Dermis microvascular lymphatic vessel endothelial cell (primary cell): ENCODE measurements at places on chromosomes 4 and X. TPM values are rescaled to one million over a fixed set of nuclear protein-coding genes. Genes with fewer than 3 reads are reported as not detected.

TMPRSS11D gene
- under 0.01 and 0.13 TPM in 2 replicates for total RNA-seq

ACOX3 gene
- 19.4 and 23.1 TPM in 2 replicates for total RNA-seq

DCK gene
- total RNA-seq = 17.7 and 20.2 TPM in 2 replicates

CLCN4 gene
- total RNA-seq = 5.4 and 6.3 TPM in 2 replicates

F8A2 gene
- total RNA-seq = not detected in 2 replicates

MAGEB10 gene
- total RNA-seq = not detected in 2 replicates

PAGE4 gene
- total RNA-seq = not detected in 2 replicates

PRR32 gene
- not detected in 2 replicates for total RNA-seq

DRP2 gene
- under 0.01 and 0.13 TPM in 2 replicates for total RNA-seq

CYTL1 gene
- total RNA-seq = 41.8 and 46.0 TPM in 2 replicates

ARHGAP6 gene
- total RNA-seq = 0.39 and 0.76 TPM in 2 replicates

GIMD1 gene
- total RNA-seq = not detected in 2 replicates

GRCh38 chr4:167873496-167873895 lies 218.8 kb upstream of the ANXA10 start:
- no peak for DNase-seq

DNA sequence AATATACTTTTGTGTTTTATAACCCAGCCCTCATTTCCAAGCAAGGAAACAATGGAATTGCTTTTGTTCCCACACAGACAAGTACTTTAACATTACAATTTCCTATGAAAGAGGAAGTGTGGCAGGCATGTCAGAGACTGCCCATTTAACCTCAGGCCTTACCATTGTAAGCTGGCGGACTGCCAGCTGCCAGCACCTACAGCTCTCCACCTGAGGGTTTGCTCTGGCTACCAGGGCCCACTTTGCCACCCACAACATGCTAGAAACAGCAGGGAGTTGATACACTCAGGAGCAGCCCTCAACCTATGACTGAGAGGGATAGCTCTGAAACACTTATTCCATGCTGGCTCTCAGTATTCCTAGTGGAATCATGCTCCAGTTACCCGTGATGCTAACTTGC lies 152.3 kb upstream of the PRDX4 start:
- DNase-seq = no peak

DNA sequence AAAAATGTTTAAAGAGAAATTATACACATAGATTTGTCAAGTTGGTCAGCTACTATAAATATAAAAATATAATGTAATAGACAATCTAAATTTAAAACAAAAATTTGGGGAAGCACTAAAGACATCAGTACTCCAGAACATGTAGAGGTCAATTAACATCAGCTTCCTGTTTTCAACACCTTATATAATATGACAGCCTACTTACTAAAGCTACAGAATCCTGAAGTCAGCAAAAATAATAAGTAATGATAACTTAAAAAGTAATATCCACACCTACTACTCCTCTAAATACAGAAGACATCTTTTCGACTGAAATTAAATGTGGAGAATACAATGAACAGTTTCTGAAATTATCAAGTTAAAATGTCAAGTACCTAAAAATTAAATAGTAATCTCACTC lies 118.6 kb downstream of the LRBA start:
- DNase-seq = no peak

DNA sequence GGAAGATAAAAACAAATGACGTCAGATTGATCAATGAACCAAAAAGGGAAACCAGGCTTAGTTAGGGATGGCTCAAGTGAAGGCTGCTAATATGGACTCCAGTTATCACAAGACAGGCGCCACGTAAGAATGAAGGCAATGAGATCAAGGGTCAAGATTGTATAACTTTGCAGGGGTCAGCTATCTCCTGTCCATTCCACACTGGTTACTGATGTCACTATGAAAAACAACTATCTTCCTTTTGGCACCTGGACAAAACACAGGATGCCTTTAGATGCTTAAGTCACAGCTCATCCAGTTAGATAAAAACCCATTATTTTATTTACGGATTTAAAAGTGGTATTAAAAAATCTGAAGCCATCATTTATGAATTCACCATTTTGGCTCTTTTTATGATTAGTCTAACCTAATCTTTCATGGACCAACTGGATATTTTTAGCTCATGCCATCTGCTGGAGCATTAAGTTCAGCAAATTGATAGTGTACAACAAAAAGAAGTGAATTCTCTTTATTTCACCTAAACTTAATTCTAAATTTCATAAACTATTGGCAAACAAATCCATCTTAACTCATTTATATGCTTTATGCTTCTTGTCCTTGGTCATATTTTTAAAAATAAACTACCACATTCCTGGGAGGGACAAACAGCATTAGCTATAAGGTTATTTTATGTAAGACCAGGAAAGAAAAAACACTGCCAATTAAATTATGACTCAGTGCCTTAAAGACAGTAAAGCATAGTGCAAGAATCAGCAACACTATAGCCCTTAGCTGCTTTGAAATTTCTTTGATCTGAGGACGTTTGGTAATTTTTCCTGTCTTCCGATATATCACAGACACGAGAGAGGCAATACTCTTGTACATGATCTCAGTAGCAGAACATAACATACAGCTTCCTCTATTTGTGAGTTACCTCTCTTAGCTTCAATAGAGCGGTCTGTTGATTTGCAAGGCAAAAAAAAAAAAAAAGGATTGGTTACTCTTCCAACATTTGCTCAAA lies 27.0 kb downstream of the DHX15 start:
- peak; percentile 9 for DNase-seq

DNA sequence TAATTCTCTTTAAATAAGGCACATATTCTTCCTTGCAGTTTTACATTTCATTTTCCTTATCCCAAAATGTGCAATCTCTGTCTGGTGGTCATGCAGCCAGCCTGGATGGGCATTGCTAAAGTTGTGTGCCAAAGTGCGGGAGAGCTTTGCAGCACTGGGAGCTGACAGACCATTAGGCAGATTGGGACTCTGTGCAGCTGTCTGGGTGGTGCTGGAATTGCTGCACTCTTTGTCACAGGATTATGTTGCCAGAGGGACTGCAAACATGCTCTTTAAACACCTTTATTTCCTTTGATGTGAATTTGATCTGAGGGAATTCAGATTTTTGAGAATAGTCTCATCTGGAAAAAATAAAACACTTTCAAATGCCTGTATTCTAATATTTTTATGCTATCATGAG lies 956.2 kb upstream of the DIAPH2 start:
- DNase-seq = no peak

DNA sequence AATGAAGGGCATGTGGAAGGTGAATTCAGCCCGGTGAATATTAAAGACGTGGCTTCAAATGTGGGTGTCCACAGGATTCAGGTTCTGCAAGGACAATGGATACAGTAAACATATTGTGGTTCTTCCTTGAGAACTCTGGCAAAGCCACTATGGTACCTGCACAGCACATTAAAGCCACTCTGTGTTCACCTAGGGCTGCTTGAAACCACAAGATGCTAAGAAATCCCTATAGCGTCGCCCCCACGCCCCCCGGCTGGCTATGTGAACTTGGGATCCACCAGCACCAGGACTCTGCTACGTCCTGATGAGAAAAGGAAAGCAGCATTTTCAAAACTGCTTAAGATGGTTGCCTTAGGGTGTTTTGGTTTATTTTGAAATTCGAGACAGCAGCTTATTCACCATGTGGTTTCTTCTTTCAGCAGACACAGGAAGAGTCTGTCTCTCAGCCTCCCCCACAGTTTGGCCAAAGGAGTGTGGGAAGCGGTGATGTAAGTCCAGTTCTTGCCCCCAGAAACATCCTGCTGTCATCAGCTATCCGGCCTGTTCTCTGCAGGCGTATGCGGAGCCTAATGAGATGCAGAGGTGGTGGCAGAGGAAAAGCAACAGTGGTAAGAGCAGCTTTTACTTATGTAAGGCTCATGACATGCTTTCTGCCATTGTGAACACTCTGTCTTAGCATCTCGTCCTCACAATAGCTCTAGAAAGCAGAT lies 111.5 kb downstream of the AFAP1 start:
- DNase-seq = peak; percentile 99

- no peak for DNase-seq
Measured at GRCh38 chr4:185189606-185190305, 14.0 kb downstream of the CFAP97 start.

DNA sequence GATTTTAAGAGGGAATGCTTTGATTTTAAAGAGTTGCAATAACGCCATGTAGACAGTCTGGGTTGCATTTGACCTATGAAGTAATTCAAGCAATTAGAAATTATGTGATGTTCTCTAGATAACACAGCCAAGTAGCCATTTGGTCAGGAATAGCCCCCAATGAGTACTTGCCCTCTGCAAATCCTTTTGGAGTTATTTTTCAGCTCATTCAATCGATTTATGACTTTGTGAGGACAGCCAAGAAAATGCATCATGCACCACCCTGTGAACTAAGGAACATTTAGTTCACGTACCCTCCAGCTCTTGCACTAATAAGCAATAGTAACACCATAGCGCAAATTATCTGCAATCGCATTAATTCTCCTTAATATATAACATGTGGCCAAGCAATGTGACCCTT lies 552.6 kb upstream of the INTU start:
- no peak for DNase-seq

DNA sequence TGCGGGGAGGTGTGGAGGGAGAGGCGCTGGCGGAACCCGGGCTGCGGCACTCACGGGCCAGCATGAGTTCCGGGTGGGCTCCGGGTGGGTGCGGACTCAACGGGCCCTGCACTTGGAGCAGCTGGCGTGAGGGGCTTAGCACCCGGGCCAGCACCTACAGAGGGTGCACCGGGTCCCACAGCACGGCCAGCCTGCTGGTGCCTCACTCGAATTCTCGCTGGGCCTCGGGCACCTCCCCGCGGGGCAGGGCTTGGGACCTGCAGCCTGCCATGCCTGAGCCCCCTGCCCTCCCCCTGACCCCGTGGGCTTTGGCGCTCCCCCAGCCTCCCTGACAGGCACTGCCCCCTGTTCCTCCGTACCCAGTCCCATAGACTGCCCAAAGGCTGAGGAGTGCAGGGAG lies 10.8 kb upstream of the CAMK2D start:
- no peak for DNase-seq

DNA sequence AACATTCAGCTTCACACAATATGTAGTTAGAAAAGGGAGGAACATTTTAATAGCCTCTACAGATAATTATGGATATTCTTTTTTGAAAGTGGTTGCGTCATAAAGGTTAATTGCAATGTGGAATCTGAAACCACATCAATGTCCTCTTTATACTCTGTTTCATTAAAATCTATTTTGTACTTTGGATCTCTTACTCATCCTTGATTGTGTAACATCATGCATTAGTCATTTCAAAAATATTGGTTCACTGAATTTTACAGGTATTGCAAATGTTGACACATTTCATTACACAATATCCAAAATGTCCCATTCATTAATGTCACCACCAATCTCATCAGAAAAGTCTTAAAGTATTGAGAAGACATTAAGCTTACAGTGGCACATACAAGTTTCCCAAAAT lies 62.7 kb upstream of the USP9X start:
- DNase-seq = no peak

GRCh38 chrX:106615041-106615440 lies 3.3 kb downstream of the RADX start:
- DNase-seq = no peak

- no peak for DNase-seq
Measured at GRCh38 chr4:65724973-65725372, 54.7 kb upstream of the EPHA5 start.

DNA sequence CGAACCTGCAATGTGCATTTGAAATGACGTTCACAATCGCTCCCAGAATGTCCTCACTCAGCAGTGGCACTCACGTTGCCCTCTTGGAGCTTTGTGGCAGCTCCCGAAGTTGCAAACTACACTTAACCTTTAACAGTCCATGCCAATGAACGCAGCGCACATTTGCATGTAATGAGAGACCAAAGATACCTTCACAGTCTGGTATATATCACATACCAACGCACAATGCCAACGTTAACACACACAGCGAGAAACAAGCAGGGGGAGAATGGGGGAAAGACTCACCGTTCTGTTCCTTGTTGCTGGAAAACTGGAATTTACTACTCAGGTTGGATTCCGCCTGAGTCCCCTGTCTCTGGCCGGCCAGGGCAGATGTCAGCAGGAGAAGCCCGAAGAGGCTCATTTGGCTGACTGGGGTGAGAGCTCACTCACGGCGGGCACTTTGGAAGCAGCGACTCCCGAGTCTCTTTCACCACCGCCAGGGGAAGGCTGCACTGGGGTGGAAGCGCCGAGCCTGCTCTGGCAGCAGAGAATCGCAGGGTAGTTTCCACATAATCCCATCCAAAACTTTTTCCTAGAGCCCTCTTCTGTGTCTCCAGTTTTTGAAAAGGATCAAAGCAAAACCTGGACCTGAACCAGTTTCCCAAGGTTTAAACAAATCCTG lies 966 bp downstream of the PDGFC start:
- DNase-seq = peak; percentile 72

DNA sequence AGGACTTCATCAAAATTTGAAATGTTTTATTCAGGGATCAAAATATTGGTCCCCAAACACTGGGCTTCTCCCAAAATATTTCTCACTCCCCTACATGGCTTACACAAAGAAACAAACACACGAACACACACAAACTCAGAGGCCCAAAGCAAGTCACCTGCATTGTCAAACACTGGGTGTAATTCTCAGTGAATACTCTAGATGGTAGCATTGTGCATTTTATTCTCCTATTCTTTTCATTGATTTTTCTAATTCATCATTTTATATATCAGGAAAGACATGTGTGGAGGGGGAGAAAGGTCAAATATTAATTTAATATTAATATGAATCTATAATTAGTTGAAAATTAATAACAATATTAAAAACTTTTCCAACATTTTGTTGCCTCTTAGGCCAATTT lies 72.3 kb upstream of the TNMD start:
- peak; percentile 9 for DNase-seq

DNA sequence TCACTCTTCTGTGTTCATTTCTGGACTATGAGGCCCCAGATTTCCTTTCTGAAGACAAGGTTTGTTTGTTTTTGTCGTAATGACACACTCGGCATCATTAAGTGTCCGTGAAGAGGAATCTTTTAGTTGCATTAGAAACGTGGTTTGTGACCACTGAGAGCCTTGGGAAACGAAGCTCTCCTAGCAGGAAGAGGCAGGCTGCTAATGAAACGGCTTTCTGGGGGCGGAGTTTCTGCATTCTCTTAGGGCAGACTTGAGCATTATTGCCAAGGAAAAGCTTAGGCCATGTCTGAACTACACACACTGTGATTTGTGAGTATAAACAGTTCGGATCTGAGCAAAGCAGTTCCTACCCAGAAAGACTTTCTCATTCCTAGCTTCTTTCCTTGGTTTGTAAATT lies 64.0 kb downstream of the SOX3 start:
- no peak for DNase-seq

DNA sequence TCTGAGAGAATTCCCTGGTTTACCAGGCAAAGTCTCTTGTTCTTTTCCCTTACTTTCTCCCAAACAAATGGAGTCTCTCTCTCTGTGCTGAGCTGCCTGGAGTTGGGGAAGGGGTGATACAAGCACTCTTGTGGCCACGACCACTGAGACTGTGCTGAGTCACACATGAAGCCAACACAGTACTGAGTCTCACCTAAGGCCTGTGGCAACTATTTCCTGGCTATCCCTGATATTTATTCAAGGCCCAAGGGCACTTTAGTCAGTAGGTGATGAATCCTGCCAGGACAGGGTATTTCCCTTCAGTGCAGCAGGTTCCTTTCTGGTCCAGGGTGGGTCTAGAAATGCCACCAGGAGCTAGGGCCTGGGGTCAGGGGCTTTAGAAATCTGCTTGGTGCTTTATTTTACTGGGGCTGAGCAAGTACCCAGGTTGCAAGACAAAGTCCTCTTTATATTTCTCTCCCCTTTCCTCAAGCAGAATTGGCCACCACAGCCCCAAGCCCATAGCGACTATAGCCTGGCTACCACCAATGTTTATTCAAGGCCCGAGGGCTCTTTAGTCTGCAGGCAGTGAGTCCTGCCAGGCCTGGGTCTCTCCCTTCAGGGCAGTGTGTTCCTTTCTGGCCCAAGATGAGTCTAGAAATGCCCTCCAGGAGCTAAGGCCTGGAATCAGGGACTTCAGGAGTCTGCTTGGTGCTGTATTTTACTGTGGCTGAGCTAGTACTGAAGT lies 10.5 kb downstream of the ARL13A start:
- no peak for DNase-seq
